ENCODE measurements at places on chromosomes 12 and 14. TPM values are rescaled to one million over a fixed set of nuclear protein-coding genes. Genes with fewer than 3 reads are reported as not detected.

GRCh38 chr12:65204886-65205525 is 35.6 kb downstream of the LEMD3 start:
- no peaks in the 10 kb centered on the region for H3K36me3 ChIP-seq
- H3K27ac ChIP-seq: no peak overlapping the region
- H3K27me3 ChIP-seq: no peaks in the 10 kb centered on the region
- no peak overlapping the region for H3K4me3 ChIP-seq

The EPYC gene
- not detected for total RNA-seq

The KCNC2 gene
- not detected for total RNA-seq

The TRAFD1 gene
- 31.3 TPM for total RNA-seq

The PTPRO gene
- total RNA-seq: 3.2 TPM

The TAS2R9 gene
- not detected for total RNA-seq
